ENCODE measurements at places on chromosomes 4 and X.

- H3K27ac ChIP-seq = no peak overlapping the region
- H3K27me3 ChIP-seq = no peaks in the 10 kb centered on the region
- DNase-seq = no peak
- H3K4me3 ChIP-seq = no peak overlapping the region
- no peaks in the 10 kb centered on the region for H3K4me1 ChIP-seq
Measured at GRCh38 chr4:94169803-94170372, 37.8 kb upstream of the SMARCAD1 start.

DNA sequence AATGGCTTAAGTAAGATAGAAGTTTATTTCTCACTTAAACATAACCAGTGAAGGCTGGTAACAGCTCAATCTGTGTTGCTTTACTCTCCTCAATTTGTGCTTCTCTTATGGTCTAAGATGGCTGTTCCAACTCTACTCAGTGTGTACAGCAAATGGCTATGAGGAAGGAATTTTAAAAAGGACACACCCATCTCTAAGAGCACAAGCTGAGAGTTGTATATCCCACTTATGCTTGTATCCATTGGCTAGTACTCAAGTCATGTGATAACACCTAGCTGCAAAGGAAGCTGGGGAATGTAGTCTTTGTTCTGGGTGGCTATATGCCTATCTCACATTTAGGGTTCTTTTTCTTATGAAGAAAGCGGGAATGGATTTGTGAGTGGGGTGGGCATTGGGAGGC, 63.3 kb downstream of the GPAT3 start:
- no peak overlapping the region for H3K4me3 ChIP-seq
- H3K27me3 ChIP-seq = no peaks in the 10 kb centered on the region
- H3K36me3 ChIP-seq = no peaks in the 10 kb centered on the region

DNA sequence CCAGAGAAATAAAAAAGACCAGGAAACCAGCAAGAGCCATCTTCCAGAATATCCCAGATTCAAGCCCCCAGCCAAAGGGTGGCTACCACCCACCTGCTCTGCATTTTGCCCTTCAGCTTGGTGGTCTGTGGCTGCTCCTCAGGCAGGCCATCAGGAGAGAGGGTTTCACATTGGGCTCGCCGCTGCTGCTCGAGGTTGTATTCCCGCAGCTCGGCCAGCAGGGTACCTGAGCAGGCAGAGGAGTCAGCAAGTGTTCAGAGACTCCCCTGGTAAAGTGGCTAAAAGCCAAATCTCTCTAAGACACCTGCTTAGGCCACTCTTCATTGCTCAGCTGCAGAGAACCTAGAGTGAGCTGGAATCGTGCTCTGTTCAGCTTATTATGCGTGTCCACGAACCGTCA, 110.8 kb upstream of the HSD17B10 start:
- no peak overlapping the region for H3K27ac ChIP-seq
- DNase-seq = no peak
- H3K36me3 ChIP-seq = peaks cover 91% of the 10 kb centered on the region

GRCh38 chr4:79993476-79993875, 79.6 kb downstream of the ANTXR2 start:
- H3K4me3 ChIP-seq = no peak overlapping the region
- peaks cover 3% of the 10 kb centered on the region for H3K4me1 ChIP-seq
- DNase-seq = no peak
- no peaks in the 10 kb centered on the region for H3K27me3 ChIP-seq

- H3K27me3 ChIP-seq = peaks cover 2% of the 10 kb centered on the region
- no peaks in the 10 kb centered on the region for H3K36me3 ChIP-seq
- H3K27ac ChIP-seq = no peak overlapping the region
- no peak overlapping the region for H3K4me3 ChIP-seq
- DNase-seq = no peak
- H3K4me1 ChIP-seq = peaks cover 5% of the 10 kb centered on the region
Measured at GRCh38 chr4:27087306-27088045, 226.8 kb downstream of the STIM2 start.

DNA sequence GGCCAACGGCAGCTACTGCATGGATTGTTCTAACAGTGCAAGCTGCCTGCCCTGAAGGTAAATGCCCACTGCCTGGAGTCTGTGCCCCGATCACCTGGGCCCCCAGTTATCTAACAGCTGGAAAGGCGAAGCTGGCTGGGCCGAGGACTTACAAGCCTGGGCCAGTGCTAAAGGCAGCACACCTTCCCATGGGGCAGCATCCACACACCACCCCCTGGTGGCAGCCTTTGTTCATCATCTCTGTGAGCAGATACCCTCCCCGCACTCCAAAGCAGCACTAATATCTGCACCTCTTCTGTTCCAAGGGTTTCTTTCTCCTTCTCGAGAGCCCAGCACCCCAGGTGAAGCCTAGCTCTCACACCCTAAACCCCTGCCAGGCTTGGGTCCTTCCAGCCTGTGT, 7.6 kb downstream of the SLC2A9 start:
- DNase-seq = no peak
- no peak overlapping the region for H3K27ac ChIP-seq
- H3K4me1 ChIP-seq = no peaks in the 10 kb centered on the region
- H3K36me3 ChIP-seq = no peaks in the 10 kb centered on the region

DNA sequence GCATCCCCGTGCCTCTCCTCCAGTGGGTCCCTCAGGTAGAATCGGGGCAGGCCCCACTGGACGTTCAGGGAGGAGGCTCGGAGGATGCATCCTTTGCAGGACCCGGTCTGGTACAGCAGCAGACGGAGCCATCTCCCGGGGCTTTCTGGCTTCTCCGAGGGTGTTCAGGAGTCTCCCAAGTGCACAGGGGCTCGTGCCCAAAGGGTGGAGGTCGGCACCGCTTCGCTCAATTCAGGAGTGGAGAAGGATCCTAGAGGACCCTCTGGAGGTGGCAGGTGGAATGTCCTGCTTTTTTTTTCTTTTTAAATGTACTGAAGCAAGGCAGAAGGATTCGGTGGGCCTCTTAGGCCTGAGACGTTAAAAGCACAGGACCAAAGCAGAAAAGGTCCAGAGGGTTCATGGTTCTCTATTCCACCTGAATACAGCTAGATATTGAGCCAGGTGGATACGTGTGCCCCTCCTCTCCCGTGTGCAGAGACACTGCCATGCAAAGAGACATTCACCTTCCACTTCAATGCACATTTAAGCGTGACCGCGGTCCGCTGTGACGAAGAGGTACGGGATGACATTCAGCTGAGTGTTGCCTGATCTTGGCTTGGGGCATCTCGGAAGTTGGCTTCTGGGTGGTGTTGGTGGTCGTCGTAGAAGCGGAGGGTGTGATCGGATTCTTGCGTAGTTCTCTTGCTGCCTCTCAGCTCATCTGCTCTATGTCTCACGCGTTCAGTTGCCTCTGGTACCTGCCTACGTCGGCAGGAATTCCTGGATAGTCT, 281.2 kb upstream of the AGTR2 start:
- H3K27me3 ChIP-seq = no peaks in the 10 kb centered on the region
- no peak overlapping the region for H3K4me3 ChIP-seq
- H3K4me1 ChIP-seq = no peaks in the 10 kb centered on the region
- H3K36me3 ChIP-seq = no peaks in the 10 kb centered on the region
- H3K27ac ChIP-seq = no peak overlapping the region

DNA sequence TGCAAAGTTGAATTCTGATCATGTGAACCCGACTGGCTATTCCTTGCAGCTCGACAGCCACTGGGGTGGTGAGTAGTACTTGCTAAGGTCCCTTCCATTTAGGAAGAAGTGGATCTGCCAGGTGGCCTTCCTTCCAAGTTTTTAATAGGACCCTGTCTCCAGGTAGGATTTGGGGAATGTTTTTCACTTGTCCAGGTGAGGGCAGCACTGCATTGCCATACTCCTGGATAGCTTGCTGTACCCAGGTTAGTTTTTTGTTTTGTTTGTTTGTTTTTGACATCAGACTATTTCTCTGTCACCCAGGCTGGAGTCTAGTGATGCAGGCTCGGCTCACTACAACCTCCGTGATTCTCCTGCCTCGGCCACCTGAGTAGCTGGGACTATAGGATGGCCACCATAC, 29.8 kb downstream of the SAGE1 start:
- no peaks in the 10 kb centered on the region for H3K27me3 ChIP-seq
- DNase-seq = no peak
- H3K4me1 ChIP-seq = no peaks in the 10 kb centered on the region
- no peak overlapping the region for H3K4me3 ChIP-seq

GRCh38 chr4:40173470-40173875, 23.4 kb upstream of the RHOH start:
- peak overlapping the region; percentile 22 for H3K27ac ChIP-seq
- no peak overlapping the region for H3K4me3 ChIP-seq
- no peak for DNase-seq
- no peaks in the 10 kb centered on the region for H3K36me3 ChIP-seq
- H3K27me3 ChIP-seq = no peaks in the 10 kb centered on the region
- peaks cover 9% of the 10 kb centered on the region for H3K4me1 ChIP-seq

DNA sequence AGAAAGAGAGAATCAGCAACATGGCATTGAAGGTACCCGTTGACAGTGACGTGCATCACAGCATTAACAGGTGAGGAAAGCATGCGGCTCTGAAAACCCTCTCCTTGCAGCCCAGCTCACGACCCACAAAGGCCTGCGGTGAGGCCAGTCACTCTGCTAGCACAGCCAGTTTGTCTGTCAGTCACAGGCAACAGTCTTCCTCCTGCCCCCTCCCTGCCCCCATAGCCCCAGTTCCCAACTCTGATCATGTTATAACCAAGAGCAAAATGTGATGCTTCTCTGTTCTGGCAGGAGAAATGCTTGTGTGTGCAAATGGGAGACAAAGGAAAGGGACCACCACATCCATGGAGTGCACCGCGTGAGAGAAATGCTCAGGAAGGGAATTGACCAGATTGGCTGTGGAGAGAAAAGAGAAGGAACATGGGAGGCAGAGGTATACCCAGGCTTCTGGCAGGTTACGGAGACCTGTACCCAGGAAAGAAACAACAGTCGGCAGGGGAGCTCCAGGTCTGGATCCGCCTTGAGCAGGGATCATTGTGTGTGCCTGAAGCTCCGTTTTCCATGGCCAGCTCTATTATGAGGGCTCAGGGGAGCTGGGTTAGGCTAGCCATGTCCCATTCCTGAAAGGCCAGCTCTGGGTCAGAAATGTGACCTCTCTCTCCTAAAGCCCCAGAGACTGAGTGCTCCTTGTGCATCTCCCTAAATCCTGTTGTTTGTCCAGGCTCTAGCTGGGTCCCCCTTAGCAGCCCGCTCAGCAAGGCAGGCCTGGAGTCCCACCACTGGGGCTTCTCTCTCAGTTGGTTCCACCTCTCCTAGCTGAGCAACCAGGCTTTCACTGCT, 139.7 kb upstream of the MAMLD1 start:
- no peaks in the 10 kb centered on the region for H3K36me3 ChIP-seq
- peaks cover 3% of the 10 kb centered on the region for H3K27me3 ChIP-seq
- no peaks in the 10 kb centered on the region for H3K4me1 ChIP-seq
- H3K27ac ChIP-seq = no peak overlapping the region
- no peak for DNase-seq

DNA sequence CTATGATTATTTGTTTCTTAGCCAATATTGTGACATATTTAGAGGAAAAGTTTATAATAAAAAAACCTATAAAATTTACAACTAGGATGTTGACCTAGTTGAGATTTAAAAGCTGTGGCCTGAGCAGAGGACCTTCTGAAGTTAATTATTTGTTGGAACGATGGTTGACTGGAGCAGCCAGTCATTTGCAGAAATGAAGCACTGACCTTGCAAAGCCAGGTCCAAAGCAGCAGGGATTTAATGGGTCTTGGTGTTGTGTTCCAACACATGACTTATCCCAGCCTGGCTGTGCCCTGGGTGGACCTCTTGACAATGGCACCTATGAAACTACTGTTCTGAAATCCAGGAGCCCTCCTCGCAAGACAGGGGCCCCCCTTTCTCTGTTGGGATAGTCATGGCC, 235.2 kb downstream of the FRAS1 start:
- no peak overlapping the region for H3K27ac ChIP-seq
- H3K4me1 ChIP-seq = no peaks in the 10 kb centered on the region
- no peaks in the 10 kb centered on the region for H3K36me3 ChIP-seq
- DNase-seq = no peak
- no peak overlapping the region for H3K4me3 ChIP-seq
- no peaks in the 10 kb centered on the region for H3K27me3 ChIP-seq

DNA sequence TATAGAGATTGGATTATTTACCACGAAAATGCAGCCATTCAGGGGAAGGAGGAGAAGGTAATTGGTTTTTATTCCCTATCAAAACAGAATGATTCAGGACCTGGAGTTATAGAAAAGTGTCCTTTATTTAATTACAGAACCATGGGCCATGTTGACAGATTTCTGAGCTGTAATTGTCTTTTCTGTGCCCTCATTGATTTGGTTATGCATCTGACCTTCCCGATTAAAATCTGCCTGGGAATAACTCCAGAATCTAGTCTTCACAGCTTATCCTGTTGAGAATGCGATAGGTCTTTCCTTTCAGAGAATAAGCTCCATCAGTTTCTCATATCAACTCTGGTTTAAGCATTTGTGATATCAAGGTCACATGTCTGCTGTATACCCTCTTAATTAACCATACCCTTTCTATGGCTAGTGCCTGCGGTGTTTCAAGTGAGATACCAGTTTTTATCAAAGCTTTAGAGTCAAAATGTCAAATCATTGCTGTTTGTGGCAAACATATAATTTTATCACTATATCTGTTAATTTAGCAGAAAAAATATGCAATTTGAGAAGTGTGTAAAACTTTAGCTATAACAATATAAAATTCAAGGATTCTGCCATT, 37.2 kb upstream of the ANK2 start:
- no peaks in the 10 kb centered on the region for H3K36me3 ChIP-seq
- no peaks in the 10 kb centered on the region for H3K4me1 ChIP-seq
- H3K27me3 ChIP-seq = no peaks in the 10 kb centered on the region
- no peak overlapping the region for H3K27ac ChIP-seq
- H3K4me3 ChIP-seq = no peak overlapping the region
- DNase-seq = no peak

GRCh38 chr4:41569961-41570360, 32.0 kb downstream of the LIMCH1 start:
- no peak overlapping the region for H3K27ac ChIP-seq
- H3K4me1 ChIP-seq = no peaks in the 10 kb centered on the region
- H3K36me3 ChIP-seq = no peaks in the 10 kb centered on the region

- no peak for DNase-seq
- H3K4me1 ChIP-seq = no peaks in the 10 kb centered on the region
- no peaks in the 10 kb centered on the region for H3K36me3 ChIP-seq
- H3K27ac ChIP-seq = no peak overlapping the region
- no peaks in the 10 kb centered on the region for H3K27me3 ChIP-seq
Measured at GRCh38 chrX:35166023-35166422, 223.4 kb downstream of the FAM47B start.

GRCh38 chrX:118655561-118656246, 71.7 kb upstream of the IL13RA1 start:
- no peaks in the 10 kb centered on the region for H3K27me3 ChIP-seq
- no peak for DNase-seq
- no peak overlapping the region for H3K27ac ChIP-seq

DNA sequence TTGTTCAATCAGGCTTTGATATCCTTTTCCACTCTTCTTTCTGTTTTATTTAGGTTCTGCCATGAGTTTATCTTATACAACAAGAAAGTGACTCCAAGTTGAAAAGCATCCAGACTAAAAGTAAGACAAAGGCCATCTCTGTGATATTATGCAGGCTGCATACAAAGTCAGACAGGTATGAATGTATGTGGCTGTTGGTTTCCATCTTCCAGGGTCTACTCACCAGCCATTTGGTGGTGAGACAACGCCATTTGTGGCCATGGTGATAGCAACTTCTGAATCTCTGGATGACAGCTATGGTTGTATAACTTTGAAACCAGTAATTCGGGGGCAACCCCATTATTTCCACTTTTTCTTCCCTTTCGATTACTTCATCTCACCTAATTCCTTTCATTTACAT, 17.2 kb upstream of the MSL3 start:
- H3K27ac ChIP-seq = no peak overlapping the region
- DNase-seq = no peak
- H3K4me1 ChIP-seq = no peaks in the 10 kb centered on the region
- no peak overlapping the region for H3K4me3 ChIP-seq
- no peaks in the 10 kb centered on the region for H3K36me3 ChIP-seq

Data from T-cell (primary cell).